CD4-positive, alpha-beta T cell treated with Interleukin-15 for 1 hour (primary cell): ENCODE measurements at places on chromosomes 5 and 9.

DNA sequence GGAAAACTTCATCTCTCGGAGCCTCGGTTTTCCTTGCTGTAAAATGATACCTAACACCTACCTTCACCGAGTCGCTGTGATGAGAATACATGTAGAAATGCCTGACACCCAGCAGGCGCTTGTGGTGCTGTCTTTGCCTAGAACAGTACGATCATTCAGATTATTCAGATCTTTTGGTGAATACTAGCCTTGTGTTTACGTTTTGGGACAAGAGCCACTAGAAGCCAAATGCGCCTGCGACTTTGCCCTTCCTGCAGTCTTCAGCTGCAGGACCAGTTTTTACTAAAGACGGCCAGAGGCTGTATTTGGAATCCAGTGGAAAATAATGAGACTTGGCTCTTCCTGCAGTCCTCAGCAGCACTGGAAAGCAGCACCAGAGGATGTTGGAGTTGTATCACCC lies 189.6 kb downstream of the TRIO start:
- no peak for DNase-seq

DNA sequence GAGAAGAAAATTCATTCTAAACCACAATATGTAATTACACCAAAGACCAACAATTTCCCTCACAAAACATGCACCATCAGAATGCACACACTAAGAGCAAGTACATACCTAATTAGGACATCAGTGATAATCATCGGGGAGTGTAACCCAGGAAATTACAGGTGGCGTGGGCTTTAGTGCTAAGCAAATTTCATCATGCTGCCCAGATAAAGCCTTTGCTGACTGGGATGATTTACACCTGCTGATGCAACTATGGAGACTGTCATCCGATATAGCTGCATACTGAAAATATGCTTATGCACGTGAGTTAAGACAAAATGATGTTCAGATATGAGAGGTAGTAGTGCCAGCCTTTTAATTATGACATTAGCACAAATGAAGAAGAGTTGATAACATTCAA lies 123.2 kb downstream of the DCP2 start:
- DNase-seq: no peak

- no peak for DNase-seq
These were observed 227.6 kb upstream of the IRX4 start for GRCh38 chr5:2110137-2110933.

- DNase-seq: no peak
These were observed 56.6 kb downstream of the WWC1 start for GRCh38 chr5:168348084-168348414.

DNA sequence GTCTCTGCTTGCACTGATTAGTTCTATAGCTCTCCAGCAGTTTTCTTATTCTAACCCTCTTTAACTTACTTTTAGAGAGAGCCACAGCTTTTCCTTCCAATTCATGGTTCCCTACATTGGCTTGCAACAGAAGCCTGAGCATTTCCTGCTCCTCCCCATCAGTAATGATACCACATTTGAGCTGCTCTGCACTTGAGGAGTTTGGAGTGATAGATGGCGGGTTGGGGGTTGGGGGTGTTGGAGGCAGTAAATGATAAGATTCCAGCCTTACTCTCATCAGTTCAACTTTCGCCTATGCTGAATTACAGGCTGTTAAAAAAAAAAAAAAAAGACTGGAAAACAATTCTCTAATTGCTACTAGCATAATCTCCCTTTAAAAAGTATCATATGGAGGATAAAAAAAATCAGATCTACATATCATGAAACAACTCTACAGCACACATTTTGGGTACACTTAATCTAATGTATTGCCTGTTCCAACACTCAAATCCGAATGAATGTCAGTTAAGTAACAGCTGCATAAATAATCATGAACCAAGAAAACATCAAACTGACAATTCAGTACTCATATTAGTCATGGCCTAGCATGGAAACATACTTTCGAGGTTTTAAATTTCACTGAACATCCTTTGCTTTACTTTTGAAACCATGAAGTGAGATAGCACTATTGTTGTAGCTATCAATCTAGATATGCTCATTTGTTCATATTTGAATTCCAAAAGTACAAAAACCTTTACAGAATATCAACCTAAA lies 224.7 kb downstream of the NFIB start:
- no peak for DNase-seq

DNA sequence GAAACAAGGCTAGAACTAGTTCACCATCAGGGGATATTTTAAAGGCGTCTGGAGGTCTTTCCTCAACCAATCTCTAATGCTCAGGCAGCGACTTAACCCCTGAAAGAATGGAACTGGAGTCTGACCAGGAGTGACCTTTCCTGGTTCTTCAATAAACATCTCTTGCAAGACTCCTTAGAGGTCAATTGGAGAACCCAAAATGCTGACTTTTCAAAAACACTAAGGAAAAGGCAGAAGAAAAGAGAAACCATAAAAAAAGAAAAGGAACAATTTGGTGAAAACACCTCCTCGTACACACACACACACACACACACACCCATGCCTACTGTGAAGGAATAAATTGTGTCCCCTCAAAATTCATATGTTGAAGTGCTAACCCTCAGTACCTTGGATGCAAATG lies 12.3 kb downstream of the TIMD4 start:
- DNase-seq: no peak

GRCh38 chr9:124754289-124754688 lies 16.8 kb downstream of the NR6A1 start:
- no peak for DNase-seq
